Gastrocnemius medialis (tissue), 4 donors: ENCODE measurements at places on chromosomes 3 and 15. TPM values are rescaled to one million over a fixed set of nuclear protein-coding genes. Genes with fewer than 3 reads are reported as not detected.

Gene ZNF35
- 2.6 TPM for total RNA-seq

DNA sequence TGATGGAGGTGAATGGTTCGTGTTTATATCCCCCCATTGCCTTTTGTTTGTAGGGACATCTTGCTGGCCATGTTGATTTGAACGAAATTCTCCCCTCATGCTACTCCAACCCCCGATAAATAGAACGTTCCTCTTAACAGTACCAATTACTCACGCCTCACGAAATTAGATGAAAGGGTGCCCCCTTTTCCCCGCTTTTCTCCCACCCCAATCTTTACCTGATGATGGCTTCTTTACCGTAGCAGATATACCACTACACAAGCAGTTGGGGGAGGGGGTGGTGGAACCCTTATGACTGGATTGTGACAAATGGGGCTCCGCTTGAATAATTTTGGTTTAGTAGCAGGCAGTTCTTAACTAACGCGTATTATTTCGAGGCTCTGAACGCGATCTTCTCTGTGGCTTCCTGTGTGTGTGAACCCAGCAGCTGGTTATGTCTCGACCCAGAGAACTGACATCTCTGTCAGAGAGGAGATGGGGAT lies 1.1 kb downstream of the PIAS1 start:
- DNase-seq = no peak

DNA sequence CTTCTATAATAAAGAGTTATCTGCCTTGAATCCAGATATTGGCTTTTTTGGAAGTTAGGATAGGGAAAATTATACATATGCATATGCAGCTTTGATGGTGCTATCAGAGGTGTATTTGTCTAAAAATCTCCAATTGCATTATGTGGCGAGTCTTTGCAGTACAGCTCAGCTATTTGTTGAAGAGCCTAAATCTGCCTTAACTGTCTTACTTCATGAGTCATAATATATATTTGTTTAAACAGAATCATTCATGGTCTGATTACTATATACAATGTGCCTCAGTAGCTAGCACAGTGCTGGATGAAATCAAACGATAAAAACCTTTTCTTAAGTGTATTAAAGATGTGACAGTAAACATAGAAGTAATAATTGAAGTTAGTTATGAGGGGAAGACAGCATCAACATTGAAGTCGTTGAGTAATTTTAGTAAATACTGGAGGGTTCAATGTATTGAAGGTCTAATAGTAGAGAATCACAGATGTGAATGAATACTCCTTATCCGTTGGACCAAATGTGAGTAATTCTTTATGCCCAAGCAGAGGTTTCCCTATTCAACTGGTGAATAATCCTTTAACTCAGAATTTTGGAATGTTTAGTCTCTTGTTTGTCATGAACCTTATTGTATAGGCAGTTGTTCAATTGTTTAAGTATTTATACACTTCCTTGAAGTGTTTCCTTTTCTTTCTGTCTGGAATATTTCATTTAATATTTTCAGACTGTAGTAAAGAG lies 74.8 kb upstream of the NAALADL2 start:
- no peak for DNase-seq

GRCh38 chr3:53813229-53813628 lies 33.0 kb downstream of the CHDH start:
- DNase-seq = peak; percentile 48

DNA sequence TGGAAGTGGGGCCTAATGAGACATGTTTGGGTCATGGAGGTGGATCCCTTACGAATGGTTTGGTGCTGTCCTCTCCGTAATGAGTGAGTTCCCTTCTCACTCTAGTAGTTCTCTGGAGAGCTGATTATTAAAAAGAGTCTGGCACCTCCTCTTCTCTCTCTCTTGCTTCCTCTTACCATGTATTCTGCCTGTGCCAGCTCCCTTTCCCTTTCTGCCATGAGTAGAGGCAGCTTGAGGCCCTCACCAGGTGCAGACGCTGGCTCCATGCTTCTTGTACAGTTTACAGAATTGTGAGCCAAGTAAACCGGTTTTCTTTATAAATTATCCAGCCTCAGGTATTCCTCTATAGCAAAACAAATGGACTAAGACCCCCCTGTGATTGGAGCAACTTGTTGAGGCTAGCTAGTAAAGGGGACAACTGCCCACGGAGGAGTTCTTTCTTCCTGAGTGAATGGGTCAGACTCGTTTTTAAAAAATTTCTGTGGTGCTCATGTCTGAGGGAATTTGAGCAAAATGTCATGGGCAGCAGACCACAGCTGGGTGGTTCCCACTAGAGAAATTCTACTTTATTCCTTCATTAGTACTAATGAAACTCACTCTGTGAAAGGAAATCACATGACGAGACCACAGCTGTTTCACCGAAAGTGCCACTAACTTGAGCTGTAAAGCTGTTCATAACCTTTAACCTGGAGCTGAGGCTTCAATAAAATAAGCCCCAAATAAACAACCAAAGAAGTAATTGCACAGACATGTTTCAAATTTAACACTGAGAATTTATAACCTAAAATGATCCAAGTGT lies 210.0 kb downstream of the NFKBIZ start:
- no peak for DNase-seq

Gene AADACL2
- total RNA-seq = not detected

Gene LRRC31
- 0.42 TPM for total RNA-seq

Gene SLC33A1
- total RNA-seq = 8.7 TPM

Gene DUOXA2
- not detected for total RNA-seq

- DNase-seq = no peak
Measured at GRCh38 chr3:158169091-158169491, 59.2 kb downstream of the RSRC1 start.

DNA sequence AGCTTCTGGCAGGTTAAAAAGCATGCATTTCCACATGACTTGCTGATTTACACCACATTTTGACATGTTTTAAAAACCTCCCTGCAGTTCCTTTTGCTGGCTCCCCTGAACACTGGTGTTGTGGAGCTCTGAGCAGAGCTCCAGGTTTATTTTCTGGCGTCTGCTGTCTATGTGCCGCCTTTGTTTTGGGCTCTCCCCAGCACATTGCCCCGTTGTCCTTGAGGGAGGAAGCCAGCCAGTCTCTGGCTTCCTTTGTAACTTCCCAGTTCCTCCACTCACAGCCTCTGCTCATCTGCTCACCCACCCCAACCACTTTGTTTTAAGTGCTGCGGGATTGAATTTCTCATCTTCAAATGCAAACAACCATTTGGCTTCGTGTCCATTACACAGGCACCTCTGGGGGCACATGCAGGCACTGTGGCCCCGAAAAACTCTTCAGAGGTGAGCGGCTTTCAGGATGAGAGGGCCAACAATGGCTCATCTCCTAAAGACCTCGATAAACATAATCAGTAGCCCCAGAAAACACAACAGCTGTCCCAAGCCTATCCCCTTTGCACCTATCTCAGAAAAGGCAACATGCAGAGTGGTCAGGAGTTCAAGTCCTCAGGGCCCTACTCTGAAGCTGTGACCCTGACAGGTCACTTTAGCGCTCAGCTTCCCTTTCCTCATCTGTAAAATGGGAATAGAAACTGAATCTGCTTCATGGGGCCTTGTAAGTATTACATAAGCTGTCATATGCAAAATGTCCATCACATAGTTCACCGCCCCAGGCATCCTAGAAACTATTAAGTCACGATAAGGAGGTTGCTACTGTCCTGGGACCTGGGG lies 1.3 kb upstream of the MEF2A start:
- DNase-seq = peak; percentile 15

Gene TKT
- total RNA-seq = 41.3 TPM

- no peak for DNase-seq
Measured at GRCh38 chr3:186277268-186277909, 84.6 kb downstream of the DGKG start.

Gene PHC3
- total RNA-seq = 25.4 TPM

GRCh38 chr15:96068897-96069296 lies 261.6 kb upstream of the NR2F2 start:
- no peak for DNase-seq

DNA sequence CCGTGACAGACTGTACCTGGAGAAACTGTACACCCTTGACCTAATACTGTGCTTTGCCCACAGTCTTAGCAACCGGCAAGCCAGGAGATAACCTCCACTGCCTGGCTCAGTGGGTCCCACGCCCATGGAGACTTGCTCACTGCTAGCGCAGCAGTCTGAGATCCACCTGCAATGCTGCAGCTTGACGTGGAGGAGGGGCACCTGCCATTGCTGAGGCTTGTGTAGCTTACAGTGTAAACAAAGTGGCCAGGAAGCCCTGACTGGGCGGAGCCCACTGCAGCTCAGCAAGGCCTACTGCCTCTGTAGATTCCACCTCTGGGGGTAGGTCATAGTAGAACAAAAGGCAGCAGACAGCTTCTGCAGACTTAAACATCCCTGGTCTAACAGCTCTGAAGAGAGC lies 189.3 kb downstream of the EDEM1 start:
- no peak for DNase-seq

Gene HDGFL3
- 1.00 TPM for total RNA-seq

GRCh38 chr3:134697830-134698689 lies 47.2 kb upstream of the KY start:
- DNase-seq = no peak

Gene ACTRT3
- total RNA-seq = 0.88 TPM

DNA sequence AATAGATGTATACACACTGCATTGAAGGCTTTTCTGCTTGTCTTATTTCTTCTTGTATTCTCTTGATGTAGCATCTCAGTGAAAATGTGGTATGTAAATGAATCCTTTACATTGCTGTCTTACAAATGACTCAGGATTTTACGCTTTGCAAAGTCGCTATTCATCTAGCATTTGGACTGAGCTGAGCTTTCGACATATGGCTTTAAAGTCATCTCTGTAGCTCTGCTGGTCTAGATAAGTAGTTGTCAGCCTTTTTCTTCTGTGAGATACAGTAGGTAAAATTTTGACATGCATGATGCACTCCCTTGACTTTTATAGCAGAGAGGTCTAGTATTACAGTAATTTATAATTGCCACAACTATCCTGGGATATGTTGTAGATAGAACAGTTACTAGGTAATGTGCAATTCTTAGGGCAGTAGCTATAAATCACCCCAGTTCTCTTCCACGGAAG lies 16.8 kb downstream of the MEF2A start:
- no peak for DNase-seq

Gene CLCN2
- total RNA-seq = 0.78 TPM

GRCh38 chr15:27250223-27250622 lies 279.2 kb downstream of the GABRG3 start:
- DNase-seq = no peak

Gene HTR3E
- total RNA-seq = not detected

Gene PRKCI
- 20.9 TPM for total RNA-seq

GRCh38 chr3:182045736-182046135 lies 334.0 kb downstream of the SOX2 start:
- DNase-seq = no peak

Gene PPP1R14D
- total RNA-seq = not detected

Gene MAPK6
- total RNA-seq = 58.8 TPM

GRCh38 chr15:34754171-34754601 lies 612 bp downstream of the GJD2 start:
- DNase-seq = no peak

GRCh38 chr15:38042707-38043445 lies 108.4 kb downstream of the TMCO5A start:
- DNase-seq = no peak

Gene CCDC39
- total RNA-seq = not detected

GRCh38 chr15:68510558-68510957 lies 68.2 kb upstream of the CORO2B start:
- DNase-seq = no peak

- peak; percentile 56 for DNase-seq
Measured at GRCh38 chr3:172256101-172256734, 192.0 kb downstream of the GHSR start.

GRCh38 chr3:11410564-11410963 lies 138.4 kb downstream of the ATG7 start:
- no peak for DNase-seq

GRCh38 chr3:195582947-195583346 lies 793 bp downstream of the APOD start:
- DNase-seq = no peak

DNA sequence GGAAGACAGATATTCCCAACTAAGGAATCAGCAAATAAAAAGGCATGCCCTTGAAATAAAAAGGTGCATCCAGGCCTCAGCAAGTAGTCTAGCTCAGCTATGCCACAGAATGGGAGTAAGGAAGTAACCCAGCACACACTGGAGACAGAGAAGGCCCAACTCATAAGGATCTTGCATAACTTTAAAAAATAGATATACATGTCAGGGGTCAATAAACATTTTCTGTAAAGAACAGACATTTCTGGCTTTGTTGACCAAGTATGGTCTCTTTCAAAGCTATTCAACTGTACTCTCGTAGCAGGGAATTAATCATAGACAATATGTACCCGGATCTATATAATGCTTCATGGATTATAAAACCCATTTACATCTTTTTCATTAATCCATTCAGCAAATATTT lies 449.3 kb downstream of the TAFA4 start:
- DNase-seq = no peak

DNA sequence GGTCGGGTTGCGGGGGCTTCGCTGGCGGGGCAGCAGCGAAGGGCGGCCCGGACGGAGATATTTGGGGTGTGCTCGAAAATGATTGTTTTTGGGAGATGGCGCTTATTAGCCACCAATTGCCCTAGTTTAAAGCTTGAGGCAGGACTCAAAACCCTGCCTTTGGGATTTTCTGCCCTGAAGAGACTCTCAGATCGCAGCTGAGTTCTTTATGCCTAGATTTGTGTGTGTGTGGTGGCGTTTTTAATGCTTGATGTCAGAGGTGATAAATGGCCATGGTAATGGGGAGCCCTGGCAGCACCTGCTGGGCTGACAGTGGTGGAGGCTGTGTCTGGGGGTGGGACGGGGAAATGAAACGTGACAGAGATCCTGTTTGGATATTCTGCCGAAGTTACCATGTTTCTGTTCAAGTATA lies 604 bp downstream of the KCTD6 start:
- no peak for DNase-seq

Gene CLRN1
- total RNA-seq = not detected

Gene VIPR1
- total RNA-seq = 8.7 TPM

Gene CHRFAM7A
- 8.5 TPM for total RNA-seq

- no peak for DNase-seq
Measured at GRCh38 chr15:69722924-69723323, 270.3 kb downstream of the RPLP1 start.

- DNase-seq = no peak
Measured at GRCh38 chr3:194328053-194328657, 23.0 kb downstream of the CPN2 start.

- no peak for DNase-seq
Measured at GRCh38 chr3:65854606-65855304, 184.0 kb downstream of the MAGI1 start.

Gene CHST13
- total RNA-seq = not detected
